Central memory CD8-positive, alpha-beta T cell (primary cell): ENCODE measurements at places on chromosomes 4 and X.

DNA sequence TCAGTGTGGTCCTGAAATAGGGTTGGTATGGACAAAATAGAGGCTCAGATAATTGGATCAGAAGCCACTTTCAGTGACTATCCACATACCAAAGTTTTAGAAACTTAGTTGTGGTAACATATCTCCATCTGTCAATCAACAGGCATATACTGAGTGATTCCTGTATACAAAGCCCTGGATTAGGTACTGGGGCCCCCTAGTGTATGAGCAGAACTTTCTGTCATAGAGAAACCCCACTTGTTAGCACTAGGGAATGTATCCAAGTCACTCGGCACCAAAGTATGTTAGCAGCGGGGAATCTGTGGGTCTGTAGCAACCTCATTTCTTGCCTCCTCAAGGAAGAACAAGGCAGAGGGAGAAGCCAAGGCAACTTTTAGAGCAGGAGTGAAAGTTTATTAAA lies 50.7 kb downstream of the MAP7D3 start:
- H3K27me3 ChIP-seq: no peaks in the 10 kb centered on the region
- H3K36me3 ChIP-seq: no peaks in the 10 kb centered on the region
- H3K4me3 ChIP-seq: no peak overlapping the region
- DNase-seq: no peak
- no peak overlapping the region for H3K27ac ChIP-seq
- peaks cover 13% of the 10 kb centered on the region for H3K4me1 ChIP-seq

- H3K4me1 ChIP-seq: no peaks in the 10 kb centered on the region
- H3K27ac ChIP-seq: no peak overlapping the region
- no peaks in the 10 kb centered on the region for H3K27me3 ChIP-seq
- no peaks in the 10 kb centered on the region for H3K36me3 ChIP-seq
- no peak for DNase-seq
Observed at GRCh38 chr4:126733301-126733700, 899.5 kb upstream of the INTU start.

DNA sequence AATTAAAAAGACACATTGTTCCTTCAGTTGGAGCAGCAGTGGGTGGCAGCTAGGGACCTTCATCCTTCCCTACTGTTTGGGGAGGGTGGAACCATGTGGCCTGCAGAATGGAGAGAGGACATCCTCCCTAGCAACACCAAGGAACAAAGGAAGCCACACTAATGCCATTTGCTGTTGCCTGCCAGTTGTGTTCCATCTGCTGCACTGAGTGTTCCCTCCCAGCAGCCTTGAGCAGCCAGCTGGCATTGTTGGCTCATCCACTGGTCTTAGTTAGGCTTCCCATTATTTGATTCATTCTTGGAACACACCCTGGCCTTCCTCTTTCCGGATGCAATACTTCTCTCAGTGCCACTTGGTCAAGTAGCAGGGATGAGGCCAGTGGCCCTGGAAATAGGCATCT lies 25.0 kb upstream of the HMGB3 start:
- H3K4me3 ChIP-seq: no peak overlapping the region
- H3K4me1 ChIP-seq: no peaks in the 10 kb centered on the region
- DNase-seq: no peak
- H3K36me3 ChIP-seq: peaks cover 4% of the 10 kb centered on the region

- H3K27me3 ChIP-seq: no peaks in the 10 kb centered on the region
- peak overlapping the region; percentile 83 for H3K27ac ChIP-seq
- H3K4me1 ChIP-seq: peaks cover 23% of the 10 kb centered on the region
- no peaks in the 10 kb centered on the region for H3K36me3 ChIP-seq
Observed at GRCh38 chr4:2799224-2799911, 6.5 kb downstream of the SH3BP2 start.

DNA sequence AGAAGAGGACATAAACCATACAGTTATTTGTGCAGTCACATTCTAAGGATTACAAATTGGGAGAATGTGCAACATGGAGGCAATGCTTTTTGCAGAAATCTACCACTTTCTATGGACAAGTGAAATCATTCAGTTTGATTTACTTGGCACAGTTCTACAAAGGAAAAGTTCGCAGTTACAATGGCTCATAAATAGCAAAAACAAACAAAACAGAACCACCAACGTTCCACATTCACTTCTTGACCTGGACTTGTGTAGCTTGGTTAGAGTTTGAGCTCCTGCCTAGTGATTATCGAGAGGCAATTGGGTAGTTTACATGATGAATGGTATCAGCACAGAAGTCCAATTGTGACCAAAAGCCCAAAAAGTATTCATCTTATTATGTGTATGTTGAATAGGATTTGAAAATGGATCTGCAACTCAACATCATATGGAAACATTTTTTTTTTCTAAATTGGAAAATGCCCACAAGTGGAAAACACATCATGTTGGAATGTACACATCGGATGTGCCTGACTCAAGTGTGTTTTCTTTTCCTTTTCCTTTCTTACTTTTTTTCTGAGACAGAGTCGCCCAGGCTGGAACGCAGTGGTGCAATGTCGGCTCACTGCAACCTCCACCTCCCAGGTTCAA lies 123.8 kb downstream of the LUZP4 start:
- no peaks in the 10 kb centered on the region for H3K36me3 ChIP-seq
- no peaks in the 10 kb centered on the region for H3K27me3 ChIP-seq
- DNase-seq: no peak
- H3K4me3 ChIP-seq: no peak overlapping the region
- H3K4me1 ChIP-seq: no peaks in the 10 kb centered on the region
